ENCODE measurements at places on chromosomes 2 and 18.

GRCh38 chr2:43612944-43613343 lies 17.1 kb upstream of the THADA start:
- DNase-seq, result no peak

GRCh38 chr18:57772387-57772799 lies 30.7 kb downstream of the ATP8B1 start:
- peak; percentile 26 for DNase-seq

DNA sequence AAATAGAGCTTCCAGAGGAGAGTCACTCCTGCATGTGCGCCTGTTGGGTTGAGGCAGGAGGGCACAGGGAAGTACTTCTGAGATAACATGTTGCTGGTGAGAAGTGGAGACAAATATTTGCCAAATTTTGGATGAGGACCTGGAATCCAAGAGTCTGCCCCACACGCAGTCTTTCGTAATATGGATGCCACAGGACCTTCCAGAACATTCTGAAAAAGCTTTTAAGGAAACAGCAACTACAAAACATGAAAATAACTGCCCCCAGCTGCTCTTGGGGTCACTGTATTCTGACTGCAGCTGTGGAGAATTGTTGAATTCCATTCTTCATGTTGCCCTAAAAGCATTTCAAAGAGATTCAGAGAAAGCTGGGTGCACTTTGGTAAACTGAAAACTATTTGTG lies 227.5 kb downstream of the C1D start:
- DNase-seq, result no peak

GRCh38 chr2:86552889-86553288 lies 10.4 kb downstream of the CHMP3 start:
- no peak for DNase-seq

GRCh38 chr2:74304332-74305148 lies 38.7 kb downstream of the SLC4A5 start:
- DNase-seq, result no peak

GRCh38 chr2:223036790-223037444 lies 15.1 kb upstream of the KCNE4 start:
- DNase-seq, result no peak

DNA sequence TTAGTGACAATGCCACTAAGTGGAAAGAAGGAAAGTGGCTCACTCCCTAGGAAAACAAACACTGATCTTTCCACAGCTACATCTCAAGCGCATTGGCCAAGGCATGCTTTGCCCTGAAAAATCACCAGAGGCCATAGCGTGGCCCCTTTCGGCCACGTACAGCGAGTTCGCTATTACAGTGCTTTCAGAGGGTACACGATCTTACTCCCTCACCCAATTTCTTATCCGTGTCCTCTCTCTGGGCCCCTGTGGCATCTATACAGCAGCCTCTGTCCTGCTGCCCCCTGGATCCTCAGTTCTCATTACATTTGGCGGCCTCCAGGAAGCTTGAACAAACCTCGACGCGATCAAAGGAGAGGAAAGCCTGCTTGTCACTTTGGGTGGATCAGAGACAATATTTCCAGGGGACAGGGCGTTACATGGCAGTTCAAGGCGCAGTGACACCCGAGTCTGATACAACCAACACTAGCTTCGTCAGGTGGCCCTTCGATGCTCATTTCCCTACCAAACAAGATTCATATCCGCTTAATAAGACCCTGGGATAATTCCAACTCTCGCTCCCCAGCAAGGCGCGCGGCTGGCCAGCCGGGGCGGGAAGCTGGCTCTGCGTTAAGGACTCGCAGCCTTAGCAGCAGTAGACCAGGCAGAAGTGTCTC lies 941 bp downstream of the SKOR2 start:
- DNase-seq, result no peak
